Substantia nigra (tissue), 51 donors: ENCODE measurements at places on chromosomes 6 and 20.

- no peak for DNase-seq
Measured at GRCh38 chr20:42392442-42392841, 774.3 kb upstream of the CHD6 start.

DNA sequence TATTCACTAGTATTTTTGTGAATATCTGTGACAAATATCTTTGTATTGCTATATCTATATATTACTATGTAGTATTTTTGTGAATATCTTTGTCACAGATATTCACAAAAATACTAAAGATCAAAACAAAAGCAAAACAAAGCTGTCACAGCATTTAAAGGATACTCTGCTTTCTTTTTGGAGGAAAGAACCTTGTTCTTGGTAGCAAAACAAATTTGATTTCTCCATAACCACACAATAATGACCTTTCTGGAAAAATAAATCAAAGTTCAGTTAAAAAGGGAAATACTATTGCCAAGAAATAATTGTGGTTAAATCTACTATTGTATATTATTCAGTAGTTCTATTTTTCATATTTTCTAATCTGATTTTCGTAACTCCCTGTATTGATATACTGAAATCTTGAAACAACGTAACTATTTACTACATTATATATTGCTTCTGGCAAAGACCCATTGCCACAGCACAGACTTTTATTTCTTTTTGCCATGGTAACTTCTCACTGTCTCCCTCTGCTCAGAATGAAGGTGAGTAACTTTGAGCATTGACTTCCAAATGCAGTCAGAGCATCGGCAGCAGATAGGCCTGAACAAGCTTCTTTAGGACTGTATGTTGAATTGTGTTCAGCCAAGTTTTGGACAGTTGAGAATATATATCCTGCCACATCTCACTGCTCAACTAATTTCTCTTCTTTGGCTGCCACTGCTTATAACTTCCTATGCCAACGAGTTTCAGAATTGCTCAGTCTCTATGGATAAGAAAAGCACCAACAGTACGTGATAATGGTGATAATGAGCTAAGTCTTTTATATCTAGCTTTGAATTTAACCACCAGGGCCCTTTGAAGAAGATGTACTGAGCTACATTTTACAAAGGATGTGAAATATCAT is 1097.2 kb upstream of the GJE1 start:
- no peak for DNase-seq

- DNase-seq, result no peak
Measured at GRCh38 chr20:46282669-46283068, 25.6 kb downstream of the CDH22 start.

DNA sequence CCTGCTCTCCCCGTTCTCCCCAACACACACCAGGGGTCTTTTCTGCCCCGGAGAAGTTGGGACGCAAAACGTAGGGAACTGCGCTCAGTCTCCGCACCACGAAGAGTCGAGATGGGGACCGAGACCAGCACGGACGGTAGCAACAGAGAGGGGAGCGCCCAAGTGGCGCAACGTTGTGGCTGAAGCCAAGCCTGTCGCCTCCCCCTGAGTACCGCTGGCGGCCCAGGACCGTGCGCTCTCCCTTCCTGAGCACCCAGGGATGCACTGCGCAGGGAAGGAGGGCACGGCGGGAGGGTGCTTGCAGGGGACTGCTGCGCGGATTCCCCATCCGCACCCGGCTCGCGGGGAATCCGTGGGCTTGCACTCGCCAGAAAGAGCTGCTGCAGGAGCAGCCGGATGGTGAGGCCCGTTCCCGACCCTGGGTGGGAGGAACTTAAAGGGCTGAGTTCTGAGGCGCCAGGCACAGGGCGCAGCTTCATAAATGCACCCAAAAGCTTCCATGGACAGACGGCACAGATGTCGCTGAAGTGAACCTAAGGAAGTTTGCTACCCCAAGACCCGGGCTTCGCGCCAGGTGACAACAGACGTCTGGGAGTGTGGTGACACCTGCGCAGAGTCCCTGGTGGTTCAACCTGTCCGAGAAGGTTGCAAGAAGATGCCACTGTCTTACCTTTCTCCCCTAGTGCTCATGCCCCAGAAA is 178.7 kb downstream of the TBXT start:
- no peak for DNase-seq

- DNase-seq, result no peak
Measured at GRCh38 chr6:93677264-93677965, 258.1 kb upstream of the EPHA7 start.

DNA sequence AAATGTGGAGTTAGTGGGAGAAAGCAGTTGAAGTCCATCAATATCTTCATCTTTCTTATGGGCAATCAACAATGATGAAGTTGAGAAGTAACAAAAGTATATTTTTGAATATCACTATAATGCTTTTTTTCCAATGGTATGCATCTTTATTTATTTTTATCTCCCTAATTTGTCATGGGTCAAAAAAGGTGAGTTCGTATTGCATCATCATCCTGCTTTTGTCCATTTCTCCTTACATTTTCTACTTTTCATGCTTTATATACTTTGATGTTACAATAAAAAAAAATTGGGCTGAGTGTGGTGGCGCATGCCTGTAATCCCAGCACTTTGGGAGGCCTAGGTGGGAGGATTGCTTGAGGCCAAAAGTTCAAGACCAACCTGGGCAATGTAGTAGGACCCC is 101.2 kb upstream of the STXBP5 start:
- no peak for DNase-seq

DNA sequence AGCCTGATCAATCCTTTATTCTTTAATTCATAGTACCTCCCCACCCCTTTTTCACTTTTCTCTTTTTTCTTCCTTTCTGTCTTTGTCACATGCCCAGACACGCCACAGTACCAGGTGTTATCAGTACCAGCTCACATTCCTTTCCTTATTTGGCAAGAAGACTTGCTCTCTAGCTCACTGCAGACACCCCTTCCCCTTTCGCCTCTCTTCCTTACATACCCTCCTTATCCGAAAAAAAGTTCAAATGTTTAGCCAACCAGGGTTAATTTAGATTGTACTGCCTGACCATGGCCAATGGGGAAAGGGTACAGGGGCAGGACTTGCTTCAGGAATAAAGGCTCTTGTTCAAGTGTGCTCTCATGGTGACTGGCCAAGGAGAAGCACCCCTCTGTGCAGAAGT is 9.3 kb upstream of the SIRPB2 start:
- no peak for DNase-seq

DNA sequence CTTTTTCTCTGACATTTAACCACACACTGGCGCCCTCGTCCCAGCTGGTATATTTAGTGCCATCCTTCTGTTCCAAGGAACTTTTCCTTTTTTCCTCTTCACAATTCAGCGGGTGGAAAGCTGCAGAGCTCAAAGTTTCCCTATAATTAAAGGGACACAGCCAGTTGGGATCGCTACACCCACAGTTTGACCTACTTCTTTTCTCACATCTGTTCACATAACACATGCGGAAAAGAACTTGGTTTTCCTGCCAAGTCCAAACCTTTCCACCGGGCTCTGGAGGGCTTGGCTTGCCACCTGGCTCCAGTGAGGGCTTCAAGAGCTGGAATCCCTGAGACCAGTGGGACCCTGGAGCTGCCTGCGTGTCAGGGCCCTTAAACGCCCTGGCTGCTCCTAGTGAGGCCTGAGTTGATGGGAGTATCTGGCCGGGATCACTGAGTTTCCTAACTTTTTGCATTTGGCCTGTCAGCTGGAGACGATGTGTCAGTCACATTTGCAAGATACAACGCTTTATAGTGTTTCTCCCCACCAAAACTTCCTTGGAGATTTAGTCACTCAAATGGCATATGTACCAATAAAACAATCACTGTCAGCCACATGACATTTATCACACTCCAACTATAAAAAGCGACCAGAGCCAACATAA is 176.0 kb downstream of the SASH1 start:
- no peak for DNase-seq

GRCh38 chr6:82072751-82073150 is 174.8 kb downstream of the IBTK start:
- DNase-seq, result no peak

DNA sequence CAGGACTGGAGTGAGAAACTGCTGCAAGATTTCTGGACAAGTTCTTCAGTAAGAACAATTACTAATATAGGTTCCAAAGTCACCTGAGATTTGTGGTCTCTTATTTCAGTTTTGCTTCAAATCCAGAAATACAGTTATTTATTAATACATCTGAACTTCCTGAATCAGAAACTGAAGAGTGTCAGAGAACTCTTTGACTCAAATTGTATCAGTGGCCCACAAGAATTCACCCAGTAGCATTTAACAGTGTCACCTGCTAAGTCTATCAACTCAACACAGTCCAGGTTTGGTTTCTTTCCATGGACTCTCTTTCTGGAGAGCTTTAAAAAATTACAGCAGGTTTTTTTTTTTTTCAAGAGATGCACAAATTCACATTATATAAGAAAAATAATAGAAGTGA is 18.8 kb upstream of the NHSL1 start:
- no peak for DNase-seq

DNA sequence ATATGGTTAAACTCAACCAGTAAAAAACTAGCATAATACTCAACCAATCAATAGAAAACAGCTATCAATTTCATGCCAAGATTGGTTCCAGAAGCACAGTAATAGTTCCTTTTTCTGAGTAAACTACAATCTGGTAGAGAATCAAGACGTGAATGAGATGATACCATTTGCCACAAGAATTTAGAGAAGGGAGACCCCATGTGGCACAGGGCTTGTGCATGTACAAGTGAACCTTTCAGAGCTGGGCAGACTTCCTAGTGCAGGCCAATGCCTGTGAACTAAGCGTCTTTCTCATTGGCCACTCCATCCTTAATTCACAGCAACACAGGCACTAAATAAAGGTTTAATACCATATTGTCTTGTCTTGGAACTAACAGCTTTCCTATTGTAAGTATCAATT is 213.5 kb downstream of the RFPL4B start:
- no peak for DNase-seq

DNA sequence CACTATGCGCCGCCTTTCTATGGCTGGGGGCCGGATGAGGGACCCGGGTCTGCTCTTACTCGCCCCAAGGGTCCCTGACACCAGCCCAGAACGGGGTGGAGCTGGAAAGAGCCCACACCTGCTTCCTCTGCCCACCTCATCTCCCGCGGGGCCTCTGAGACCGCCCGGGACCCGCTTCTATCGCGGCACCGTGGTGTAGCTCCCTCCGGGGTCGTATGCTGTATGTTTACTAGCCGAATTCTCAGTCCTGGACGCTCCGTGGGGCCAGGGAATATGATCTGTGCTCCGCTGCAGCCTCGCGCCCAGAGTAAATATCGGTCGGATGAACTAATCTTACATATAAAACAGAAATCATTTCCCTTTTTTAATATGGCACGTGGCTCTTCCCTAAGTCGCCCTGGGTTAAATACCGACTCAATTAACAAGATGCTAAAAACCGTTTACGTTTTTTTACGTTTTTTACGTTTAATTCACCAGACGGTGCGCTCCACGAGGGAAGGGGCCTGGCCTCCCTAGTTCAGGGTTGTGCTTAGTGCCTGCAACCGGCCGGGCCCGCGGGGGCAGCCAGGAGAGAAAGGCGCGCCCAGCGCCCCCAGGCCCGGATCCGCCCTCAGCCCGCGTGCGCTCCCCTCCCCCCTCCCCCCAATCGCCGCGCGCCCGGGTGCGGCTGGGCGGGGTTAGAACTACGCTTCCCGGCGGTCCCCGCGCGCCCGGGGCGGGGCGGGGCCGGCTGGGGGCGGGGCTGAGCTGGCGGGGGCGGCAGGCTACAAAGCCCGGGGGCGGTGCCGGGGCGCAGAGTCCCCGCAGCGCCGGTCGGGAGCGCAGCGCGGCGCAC is at the start of gene RBM38:
RBM38 (plus strand) TSS at position 793 of the 835 bp plus-strand sequence. CDS start 186 bp downstream, outside the sequence.
- peak; percentile 73 for DNase-seq

GRCh38 chr20:35014537-35014936 is 58.9 kb downstream of the MYH7B start:
- DNase-seq, result no peak

GRCh38 chr6:4256969-4257368 is 121.6 kb upstream of the ECI2 start:
- DNase-seq, result no peak

DNA sequence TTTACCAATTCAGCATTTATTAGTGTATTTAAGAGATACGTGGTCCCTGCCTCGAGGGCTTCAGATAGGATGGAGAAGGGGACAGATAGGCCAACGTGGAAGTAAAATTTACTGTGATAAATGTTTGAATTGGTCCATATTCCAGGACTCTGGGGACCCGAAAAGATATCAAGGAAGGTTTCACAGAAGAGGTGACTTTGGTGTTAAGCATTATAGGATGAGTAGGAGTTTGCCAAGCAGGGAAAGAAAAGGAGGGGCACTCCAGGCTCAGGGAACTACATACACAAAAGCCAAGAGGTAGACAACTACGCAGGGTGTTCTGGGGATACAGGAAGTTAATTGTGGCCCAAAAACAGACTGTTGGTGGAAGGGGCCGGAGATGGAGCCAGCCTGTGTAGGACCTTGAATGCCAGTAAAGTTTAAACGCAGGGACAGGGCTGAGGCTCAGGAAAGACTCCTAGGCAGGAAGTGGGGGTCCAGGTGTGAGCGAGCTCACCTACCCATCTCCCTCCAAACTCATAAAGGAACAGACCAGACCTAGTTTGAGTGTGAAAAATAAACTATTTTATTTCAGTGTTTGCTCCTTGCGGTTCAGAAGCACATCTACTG is 37.0 kb downstream of the TGM2 start:
- no peak for DNase-seq

GRCh38 chr20:48970681-48971365 is 49.3 kb downstream of the ARFGEF2 start:
- no peak for DNase-seq

GRCh38 chr20:6732001-6732447 is 35.5 kb upstream of the BMP2 start:
- DNase-seq, result peak; percentile 6
